Stimulated activated CD4-positive, alpha-beta T cell treated with anti-CD3 and anti-CD28 coated beads, Interleukin-4, amount 100 ng/mL, for 4 hours (primary cell): ENCODE measurements at places on chromosomes 5 and 9.

DNA sequence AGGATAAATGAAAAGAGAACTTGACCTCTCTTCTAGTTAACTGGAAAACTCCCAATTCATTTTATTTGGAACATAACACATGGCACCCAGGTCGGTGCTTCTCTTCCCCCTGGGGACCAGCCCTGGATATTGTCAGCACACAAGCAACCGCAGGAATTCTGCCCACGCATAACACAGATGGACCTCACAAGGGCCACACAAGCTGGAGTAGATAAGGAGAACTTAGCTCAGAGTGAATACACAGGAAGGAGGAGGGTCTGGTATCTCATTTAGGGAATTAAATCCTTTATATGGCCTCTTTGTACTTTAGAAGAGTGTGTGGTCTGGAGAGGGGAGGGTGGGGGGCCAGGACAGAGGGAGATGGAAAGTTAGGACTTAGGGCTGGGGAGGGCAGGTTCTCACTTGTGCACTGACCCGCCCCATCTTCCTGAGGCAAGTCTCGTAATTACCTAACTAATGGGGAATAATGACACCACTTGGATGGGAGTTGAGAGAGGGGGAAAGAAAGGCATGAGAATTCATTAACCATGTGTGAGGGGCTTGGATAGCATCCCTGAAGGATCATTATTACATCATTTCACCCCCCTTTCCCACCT, 341.2 kb upstream of the WWC1 start:
- no peak for DNase-seq

- DNase-seq, result no peak
Measured at GRCh38 chr5:139116100-139116655, 82.0 kb downstream of the SIL1 start.

DNA sequence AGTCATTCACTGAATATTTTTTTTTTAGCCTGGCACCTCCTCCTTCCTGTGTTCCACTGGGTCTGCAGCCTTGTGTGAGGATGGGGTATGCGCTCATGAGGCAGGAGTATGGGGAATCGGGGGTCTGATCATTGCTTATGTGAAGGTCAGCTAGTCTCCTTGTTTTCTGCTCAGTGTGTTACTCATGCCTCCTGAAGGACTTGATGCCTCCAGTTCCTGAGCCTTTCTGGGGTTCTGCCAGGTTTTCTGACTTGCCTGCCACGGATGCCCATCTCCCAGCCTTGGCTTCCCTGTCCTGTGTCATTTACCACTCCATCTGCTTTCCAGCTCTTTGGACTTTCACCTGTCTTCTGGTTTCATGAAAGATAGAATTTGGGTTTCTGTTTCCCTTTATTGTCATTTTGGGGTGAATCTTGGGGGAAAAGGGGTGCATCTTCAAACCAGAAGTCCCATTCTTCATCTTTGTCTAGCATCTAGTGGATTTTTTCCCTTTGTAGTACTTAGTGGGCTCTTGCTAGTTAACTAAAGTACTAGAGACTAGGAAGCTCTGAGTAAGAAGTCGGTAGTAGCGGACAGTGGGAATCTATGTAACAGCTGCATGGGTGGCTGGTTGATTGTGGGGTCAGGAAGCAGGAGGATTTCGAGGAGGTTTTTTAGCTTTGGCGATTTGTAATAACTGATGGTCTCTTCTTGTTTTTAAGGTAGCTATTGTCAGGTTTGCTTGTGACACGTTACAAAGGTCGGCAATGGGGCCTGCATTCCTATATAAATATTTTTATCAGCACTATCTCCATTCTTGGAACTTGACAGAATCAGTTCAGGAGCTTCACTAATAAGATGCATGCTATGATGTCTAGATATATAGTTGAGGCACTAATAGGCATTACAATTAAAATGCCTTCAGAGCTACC, 8.2 kb downstream of the OTULIN start:
- DNase-seq, result no peak

GRCh38 chr5:156686380-156686779, 163.7 kb upstream of the PPP1R2B start:
- no peak for DNase-seq

- no peak for DNase-seq
Measured at GRCh38 chr5:82351754-82352145, 73.6 kb upstream of the RPS23 start.
